ENCODE measurements at places on chromosomes 11 and 22.

- DNase-seq, result no peak
Measured at GRCh38 chr11:113370634-113371033, 16.9 kb upstream of the ANKK1 start.

- no peak for DNase-seq
Measured at GRCh38 chr11:120173019-120173705, 35.2 kb upstream of the TRIM29 start.

GRCh38 chr11:9847636-9848035 is 183.8 kb downstream of the SWAP70 start:
- DNase-seq, result no peak

DNA sequence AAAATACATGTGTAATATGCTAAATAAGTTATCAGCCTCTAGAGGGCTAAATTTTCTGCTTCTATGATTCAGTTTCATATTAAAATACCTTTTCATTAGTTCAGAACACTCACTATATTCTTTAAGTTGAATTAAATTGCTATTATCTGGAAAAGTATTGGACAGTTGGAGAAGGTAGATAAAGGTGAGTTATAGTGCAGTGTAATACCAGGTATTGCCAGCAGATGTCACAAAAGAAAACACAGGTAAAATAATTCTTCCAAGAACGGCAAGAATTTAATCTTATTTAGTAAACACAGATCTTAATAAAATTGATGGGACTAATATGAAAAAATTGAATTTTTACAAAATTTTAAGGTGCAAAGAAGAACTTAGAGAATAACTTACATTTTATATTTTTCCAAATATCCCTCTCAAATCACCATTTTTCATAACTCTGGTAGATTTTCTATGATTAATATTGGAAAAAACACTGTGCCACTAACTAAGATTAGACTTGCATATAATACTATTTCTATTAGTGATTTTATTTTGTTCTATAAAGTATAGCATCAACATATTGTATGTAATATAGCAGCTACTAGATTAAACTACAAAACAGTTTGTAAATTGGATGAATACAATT is 1.7 kb upstream of the LRRC4C start:
- no peak for DNase-seq

GRCh38 chr11:43278193-43278956 is 33.4 kb upstream of the API5 start:
- no peak for DNase-seq

DNA sequence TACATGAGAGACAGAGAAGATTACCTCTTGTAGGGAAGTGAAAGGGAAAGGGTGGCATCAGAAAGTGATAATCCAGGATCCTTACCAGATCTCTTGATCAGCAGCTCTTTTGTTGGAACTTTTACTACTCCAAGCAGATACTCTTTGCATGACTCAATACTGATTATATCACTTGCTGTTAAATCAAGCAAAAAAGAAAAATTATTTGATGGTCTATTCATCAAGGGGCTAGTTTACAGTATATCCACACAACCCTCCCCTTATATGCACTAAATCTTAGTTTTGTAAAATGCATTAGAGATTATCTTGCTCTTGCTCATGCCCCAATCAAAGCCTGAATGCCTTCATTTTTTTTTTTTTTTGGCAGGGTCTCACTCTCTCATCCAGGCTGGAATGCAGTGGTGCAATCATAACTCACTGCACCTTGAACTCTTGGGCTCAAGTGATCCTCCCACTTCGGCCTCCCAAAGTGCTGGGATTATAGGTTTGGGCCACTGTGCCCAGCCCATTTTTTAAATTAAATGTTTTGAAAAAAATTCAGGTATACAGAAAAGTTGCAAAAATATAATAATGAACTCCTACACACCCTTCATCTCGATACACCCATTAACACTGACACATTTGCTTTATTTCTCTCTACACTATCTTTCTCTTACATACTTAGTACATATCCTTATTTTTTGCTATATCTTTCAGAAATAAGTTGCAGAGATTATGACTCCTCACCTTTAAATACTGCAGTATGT is 76.1 kb upstream of the UCP3 start:
- DNase-seq, result no peak

- DNase-seq, result no peak
Measured at GRCh38 chr22:25940479-25940878, 198.5 kb downstream of the MYO18B start.

DNA sequence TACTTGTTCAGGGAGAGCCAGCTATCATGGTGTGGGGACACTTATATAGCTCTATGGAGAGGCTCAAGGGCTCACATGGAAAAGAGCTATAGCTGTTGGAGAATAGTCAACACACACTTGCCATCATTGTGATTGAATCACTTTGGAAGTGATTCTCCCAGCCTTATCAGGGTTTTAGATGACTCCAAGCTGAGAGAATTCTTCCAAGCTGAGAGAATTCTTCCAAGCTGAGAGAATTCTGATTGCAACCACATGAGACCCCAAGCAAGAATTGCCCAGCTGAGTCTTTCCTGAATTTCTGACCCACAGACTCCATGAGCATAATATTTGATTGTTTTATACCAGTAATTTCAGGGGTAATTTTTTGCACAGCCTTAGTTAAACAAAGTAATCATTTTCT is 1318.3 kb upstream of the RAG2 start:
- no peak for DNase-seq

- DNase-seq, result no peak
Measured at GRCh38 chr11:10650166-10650565, 43.4 kb downstream of the IRAG1 start.

All from D721Med (cell line).